CD4-positive, alpha-beta T cell treated with Interleukin-4 for 1 hour (primary cell): ENCODE measurements at places on chromosomes 5 and 9.

DNA sequence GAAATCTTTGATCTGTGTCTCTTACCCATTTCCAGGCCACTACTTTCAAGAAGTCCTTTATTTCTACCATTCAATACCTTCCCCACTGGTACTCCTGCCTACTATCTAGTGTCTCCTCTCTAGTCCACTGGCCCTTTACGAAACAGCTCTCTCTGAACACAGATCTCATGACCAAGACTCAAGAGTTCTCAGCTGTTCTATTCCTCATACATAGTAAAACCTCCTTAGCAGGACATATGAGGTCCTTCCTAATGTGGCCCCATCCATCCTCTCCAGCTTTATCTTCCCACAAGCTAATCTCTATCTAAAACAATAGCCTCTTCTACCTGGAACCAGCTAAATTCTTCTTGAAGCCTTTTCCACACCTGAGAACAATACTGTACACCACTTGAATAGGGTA lies 2.6 kb downstream of the TEX10 start:
- DNase-seq: no peak

DNA sequence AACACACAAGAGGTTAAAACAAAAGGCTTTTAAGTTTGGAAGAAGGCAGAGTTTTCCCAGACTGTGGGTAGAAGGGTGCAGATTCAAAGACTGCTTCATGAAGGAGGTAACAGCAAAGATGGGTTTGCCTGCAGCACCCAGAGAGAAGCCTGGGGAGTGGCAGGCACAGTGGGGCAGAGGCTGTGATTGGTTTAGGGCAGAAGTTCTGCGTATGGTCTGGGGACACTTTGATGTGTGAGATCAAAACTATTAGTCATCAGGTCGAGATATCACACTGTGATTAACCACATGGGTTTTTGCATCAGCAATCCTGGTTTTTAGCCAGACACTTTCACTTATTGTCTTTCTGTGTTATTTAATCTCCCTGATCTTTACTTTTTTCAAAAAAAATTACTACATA lies 188.8 kb upstream of the GLRA1 start:
- peak; percentile 16 for DNase-seq

DNA sequence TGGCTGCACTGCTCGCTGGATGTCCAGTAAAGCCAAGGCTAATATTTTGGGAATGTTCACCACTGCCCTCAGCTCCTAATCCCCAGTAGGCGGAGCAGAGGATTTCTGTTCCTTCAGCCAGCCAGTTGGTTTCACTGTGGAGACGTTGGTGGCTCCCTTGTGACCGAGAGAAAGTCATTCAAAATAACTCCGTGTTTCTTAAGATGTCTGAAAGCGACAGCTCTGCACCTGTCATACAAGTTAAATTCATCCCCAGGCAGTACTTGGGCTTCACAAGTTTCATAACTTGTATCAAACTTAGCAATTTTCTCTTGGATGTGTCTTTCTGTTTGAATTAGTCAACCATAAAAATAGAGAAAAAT lies 382 bp upstream of the CDKN2B start:
- DNase-seq: no peak

DNA sequence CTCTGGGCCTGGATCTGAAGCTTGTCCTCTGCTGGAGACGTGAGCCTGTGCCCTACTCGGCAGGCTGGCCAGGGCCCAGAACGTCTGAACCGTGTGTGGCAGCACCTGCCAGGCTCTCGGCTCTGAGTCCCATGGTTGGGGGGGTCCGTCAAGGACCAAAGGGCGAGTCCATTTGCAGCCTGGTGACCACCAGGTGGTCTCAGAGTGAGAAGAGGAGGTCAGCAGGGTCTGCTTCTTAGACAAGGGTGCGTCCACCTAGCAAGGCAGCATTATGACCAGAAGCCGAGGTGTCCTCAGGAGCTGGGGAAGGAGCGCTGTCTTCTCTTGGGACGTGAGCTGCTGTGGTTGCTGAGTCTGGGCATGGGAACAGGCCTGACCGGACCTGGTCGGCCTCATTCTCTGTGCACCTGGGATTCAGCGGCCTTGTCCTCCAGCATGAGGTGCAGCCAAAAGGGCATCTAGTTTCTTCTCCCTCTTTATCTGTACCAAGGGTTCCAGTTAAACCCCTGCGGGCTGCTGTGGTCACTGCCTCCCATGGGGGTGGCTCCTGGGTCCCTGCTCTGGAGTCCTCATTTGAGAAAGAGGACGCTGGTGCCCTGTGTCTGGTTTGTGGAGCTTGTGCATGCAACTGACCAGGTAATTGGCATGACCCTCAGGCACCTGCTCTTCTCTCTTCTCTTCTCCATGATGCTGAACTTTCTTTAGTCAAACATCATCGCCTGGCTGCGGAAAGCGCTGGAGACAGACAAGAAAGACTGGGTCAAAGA lies 14.4 kb downstream of the EXOC3 start:
- no peak for DNase-seq

DNA sequence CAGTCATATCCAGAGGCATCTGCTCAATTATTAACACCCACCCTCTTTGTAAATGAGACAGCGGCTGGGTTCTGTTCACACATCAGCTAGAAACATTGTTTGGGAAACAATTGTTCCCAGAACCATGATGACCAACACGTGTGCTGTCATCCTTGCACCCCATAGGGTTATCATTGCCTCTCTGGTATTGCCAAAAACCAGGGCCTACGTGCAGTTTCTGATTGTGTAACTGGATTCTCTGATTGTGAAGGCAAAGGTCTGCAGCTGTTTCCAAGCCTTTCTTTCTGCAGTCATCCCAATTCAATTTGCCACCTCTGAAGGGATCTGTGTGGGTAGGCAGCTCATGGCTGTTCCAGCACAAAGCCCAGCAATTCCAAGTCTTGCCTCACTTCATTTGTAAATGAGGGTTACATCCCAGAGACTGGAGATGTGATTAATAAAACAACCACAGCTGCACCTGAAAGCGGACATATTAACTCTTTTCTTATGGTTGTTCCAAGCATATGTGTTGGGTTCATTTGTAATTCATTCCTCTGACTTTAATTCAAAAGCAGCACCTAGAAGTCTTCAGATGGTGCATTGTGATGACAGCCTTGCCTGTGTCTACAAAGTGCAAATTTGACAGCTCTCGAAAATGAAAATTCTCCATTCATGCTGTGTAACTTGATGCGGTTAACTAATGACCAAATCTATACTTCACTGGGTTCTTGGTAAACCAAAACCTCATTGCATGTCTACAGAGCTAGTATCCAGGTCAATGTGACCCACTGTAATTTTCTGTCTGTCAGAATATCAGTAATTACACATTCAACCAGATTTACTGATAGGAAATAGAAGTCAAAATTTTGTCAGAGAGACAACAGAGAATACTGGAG lies 66.6 kb downstream of the YIPF5 start:
- DNase-seq: no peak

GRCh38 chr5:32388432-32389129 lies 56.0 kb downstream of the ZFR start:
- DNase-seq: no peak

- no peak for DNase-seq
These were observed 233.5 kb upstream of the PCSK5 start for GRCh38 chr9:75657015-75657414.

DNA sequence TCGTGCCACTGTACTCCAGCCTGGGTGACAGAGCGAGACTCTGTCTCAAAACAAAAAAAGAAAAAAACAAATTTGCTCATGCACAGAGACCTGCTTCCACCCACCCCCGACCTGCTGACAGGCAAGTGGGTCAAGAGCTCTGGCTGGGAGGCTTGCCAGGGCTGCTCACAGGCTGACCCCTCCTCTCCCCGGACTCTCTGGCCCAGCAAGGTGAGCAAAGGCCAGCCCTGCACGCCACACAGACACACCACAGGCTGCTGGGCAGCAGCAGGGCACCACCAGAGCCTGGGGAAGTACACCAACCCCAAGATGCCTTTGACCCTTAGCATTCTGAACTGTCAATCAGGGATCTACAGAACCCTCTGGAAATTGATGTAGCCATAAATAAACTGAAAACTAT lies 29.2 kb downstream of the NSUN2 start:
- no peak for DNase-seq

DNA sequence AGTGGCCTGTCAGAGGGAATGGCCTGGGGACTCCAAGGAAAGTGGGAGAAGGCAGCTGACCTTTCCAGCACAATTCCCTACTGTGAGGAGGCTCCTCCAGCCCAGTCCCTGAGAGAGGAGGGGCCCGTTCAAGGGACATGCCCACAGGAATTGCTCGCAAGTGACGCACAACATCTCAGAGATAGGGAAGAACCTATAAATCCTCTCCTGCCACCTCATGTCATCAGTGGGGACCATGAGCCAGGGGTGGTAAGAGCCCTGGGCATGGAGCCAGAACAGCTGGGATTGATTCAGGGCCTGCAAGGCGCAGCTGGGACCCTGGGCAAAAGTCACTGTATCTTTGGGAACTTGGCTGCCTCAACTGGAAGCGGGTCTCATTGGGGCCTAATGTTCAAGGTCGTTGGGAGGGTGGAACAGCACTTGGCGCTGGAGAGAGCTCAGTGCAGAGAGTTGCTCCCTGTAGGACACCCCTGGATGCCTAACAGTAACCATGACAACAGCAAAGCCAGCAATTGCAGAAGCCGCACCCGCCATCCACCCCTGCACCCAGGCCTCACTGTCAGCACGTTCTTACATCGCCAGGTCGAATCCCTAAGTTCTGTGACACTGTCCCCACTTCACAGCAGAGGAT lies 41.3 kb upstream of the ORM1 start:
- DNase-seq: no peak

- no peak for DNase-seq
These were observed 27.5 kb downstream of the ZNF618 start for GRCh38 chr9:113903514-113904077.

- no peak for DNase-seq
These were observed 1.1 kb downstream of the BAG1 start for GRCh38 chr9:33263131-33264002.

DNA sequence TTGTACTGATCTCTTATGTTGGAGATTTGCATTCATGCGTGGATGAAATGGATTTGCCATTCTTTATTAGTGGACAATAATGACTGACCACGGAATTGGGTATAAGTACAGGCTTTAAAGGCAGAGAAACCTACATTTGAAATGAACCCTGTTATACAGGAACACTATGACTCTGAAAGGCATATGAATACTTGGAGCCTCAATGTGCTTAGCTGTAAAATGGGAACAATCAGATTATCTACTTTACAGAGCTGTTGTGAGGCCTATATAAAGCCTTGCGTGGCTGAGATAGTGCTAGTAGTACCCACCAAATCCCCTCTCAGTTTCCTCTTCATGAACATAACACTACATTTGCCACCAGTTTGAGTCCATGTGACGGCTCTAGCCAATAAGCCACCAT lies 18.9 kb upstream of the MGAT1 start:
- DNase-seq: no peak

GRCh38 chr5:56309262-56309826 lies 76.2 kb upstream of the ANKRD55 start:
- DNase-seq: no peak

DNA sequence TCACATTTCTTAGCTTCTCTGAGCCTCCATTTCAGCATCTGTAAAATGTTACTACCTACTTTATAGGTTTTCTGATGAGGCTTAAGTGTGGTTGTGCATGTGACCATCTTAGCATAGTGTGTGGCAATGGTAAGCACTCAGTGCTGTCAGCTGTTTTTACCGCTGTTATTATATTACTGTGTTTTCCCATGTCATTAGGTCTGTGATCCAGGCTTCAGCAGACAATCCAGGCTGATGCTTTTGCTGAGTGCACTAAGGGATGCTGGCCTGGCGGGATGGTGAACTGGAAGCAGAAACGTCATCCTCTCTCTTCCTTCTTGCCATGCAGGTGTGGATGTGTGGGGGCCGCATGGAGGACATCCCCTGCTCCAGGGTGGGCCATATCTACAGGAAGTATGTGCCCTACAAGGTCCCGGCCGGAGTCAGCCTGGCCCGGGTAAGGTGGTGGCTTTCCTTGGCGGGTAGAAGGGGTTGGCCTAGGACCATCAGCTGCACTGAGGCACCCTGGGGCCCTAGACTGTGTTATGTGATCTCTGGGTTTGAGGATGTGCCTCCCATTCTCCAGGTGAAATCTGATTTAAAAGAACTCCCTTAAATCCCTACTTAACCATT lies 41.9 kb upstream of the SAP30L start:
- no peak for DNase-seq

DNA sequence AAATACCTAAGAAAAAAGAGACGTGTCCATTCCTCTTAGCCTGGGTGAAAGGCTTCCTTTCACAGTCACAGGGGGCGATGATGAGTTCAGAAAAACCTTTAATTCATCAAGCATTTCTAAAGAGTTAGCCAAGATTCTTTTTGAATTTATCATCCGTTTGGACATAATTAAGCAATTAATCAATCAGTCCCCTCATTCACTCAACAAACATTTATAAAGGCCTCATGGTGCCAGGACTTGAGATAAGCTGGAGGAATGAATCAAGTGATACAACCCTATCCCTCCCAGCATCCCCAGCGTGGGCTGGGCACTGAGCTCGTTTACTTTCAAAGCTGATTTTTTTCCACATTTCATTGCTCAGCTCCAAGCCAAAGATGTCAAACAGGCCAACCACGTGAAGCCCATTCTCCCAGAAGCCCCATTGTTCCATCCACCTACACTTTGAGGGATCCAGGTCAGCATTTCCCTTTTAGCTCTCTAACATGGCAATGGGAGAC lies 140.5 kb downstream of the SLIT3 start:
- DNase-seq: no peak

- no peak for DNase-seq
These were observed 590.4 kb upstream of the WWC1 start for GRCh38 chr5:167701051-167701450.

- peak; percentile 22 for DNase-seq
These were observed 6.3 kb upstream of the DNAJB5 start for GRCh38 chr9:34983209-34983608.

GRCh38 chr5:169817031-169817430 lies 163.3 kb downstream of the INSYN2B start:
- DNase-seq: no peak
